Mesothelial cell of epicardium (in vitro differentiated cells): ENCODE measurements at places on chromosomes 7 and 10.

GRCh38 chr7:91465595-91466061, 201.4 kb downstream of the FZD1 start:
- DNase-seq = no peak
- H3K4me3 ChIP-seq = no peak overlapping the region
- no peaks in the 10 kb centered on the region for H3K27me3 ChIP-seq
- H3K4me1 ChIP-seq = peaks cover 8% of the 10 kb centered on the region
- no peaks in the 10 kb centered on the region for H3K36me3 ChIP-seq

- H3K27ac ChIP-seq = peak overlapping the region; percentile 91
- H3K4me1 ChIP-seq = peaks cover 48% of the 10 kb centered on the region
- no peak for DNase-seq
- H3K27me3 ChIP-seq = no peaks in the 10 kb centered on the region
- peaks cover 10% of the 10 kb centered on the region for H3K36me3 ChIP-seq
- peak overlapping the region; percentile 9 for H3K4me3 ChIP-seq
Observed at GRCh38 chr7:94367949-94368348, 26.7 kb upstream of the COL1A2 start.

DNA sequence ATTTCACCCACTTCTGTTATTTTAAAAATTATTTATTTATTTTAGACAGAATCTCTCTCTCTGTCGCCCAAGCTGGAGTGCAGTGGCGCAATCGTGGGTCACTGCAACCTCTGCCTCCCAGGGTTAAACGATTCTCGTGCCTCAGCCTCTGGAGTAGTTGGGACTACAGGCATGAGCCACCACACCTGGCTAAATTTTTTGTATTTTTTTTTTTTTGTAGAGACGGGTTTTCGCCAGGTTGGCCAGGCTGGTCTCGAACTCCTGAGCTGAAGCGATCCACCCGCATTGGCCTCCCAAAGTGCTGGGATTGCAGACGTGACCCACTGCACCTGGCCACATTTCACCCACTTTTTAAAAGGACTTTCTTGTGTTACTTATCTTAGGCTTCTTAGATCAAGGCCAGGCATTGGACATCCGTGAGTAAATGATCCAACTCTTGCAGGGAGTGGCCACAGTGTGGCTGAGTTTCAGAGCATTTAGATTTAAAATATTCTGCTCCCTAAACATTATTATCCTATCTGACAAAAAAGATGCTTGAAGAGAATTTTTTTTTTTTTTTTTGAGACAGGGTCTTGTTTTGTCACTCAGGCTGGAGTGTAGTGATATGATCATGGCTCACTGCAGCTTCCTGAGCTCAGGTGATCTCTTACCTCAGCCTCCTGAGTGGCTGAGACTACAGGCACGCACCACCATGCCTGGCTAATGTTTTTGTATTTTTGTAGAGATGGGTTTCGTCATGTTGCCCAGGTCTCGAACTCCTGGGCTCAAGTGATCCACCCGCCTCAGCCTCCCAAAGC, 14.4 kb downstream of the SNX10 start:
- H3K27me3 ChIP-seq = no peaks in the 10 kb centered on the region
- no peak overlapping the region for H3K4me3 ChIP-seq
- DNase-seq = no peak
- H3K4me1 ChIP-seq = peaks cover 7% of the 10 kb centered on the region
- H3K36me3 ChIP-seq = peaks cover 2% of the 10 kb centered on the region
- H3K27ac ChIP-seq = no peak overlapping the region

DNA sequence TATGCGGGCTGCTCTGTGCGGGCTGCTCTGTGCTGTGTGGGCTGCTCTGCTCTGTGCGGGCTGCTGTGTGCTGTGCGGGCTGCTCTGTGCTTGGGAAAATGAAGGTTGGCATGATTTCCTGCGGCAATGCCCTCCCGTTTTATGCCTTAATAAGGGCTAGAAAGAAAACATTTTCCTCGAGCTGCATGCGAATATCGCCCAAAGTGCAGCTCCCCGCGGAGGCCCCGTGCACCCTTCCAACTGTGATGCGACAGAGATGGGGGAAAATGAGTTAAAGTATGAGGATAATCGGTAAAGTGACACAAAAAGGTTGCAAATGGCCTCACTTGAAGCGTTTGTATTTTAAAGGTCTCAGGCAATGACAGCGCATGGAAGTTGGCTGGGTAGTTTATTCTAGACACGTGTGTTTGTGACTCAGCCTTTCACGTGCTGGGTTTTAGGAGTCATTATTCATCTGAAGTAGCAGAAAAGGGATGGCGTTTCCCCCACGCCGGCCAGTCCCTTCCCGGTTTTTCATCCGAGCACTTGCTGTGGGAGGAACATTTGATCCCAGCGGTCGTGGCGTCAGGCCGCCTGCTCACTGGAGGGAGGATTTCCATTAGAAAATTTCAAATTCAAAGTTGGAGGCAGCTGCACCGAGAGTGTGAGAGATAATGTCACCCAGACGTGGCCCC, 220.7 kb downstream of the ADARB2 start:
- no peaks in the 10 kb centered on the region for H3K4me1 ChIP-seq
- H3K36me3 ChIP-seq = no peaks in the 10 kb centered on the region
- no peak overlapping the region for H3K4me3 ChIP-seq
- H3K27me3 ChIP-seq = peaks cover 24% of the 10 kb centered on the region
- no peak overlapping the region for H3K27ac ChIP-seq
- no peak for DNase-seq

DNA sequence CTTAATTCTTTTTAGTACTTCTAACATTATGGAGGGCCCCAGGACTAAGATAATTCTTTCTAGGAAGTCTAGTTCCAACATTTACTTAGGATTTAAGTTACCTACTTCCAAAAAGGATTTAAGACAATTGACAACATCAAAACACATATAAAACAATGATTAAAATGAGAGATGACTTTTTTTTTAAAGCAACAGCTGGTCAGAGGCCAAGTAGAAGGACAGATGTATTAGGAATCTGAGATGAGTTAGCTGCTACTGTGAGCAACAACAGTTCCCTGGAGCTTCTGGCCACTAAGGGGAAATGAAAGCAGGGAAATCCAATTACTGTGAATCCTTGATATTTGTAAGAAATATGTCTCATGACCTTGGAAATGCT, 222.3 kb downstream of the PHTF2 start:
- H3K27me3 ChIP-seq = no peaks in the 10 kb centered on the region
- H3K27ac ChIP-seq = no peak overlapping the region
- H3K4me3 ChIP-seq = peak overlapping the region; percentile 67
- DNase-seq = no peak

GRCh38 chr10:30158325-30158960, 99.1 kb upstream of the JCAD start:
- H3K27ac ChIP-seq = no peak overlapping the region
- H3K4me3 ChIP-seq = no peak overlapping the region
- DNase-seq = no peak
- peaks cover 3% of the 10 kb centered on the region for H3K36me3 ChIP-seq

GRCh38 chr7:150969475-150969874, 8.6 kb downstream of the KCNH2 start:
- no peak for DNase-seq
